Neural crest cell (in vitro differentiated cells): ENCODE measurements at places on chromosomes 16 and 17.

GRCh38 chr16:77585379-77586251 lies 136.7 kb upstream of the NUDT7 start:
- no peak for DNase-seq

- no peak for DNase-seq
These were observed 56.6 kb downstream of the ENGASE start for GRCh38 chr17:79131274-79131635.

- DNase-seq, result no peak
These were observed 31.3 kb upstream of the DDX52 start for GRCh38 chr17:37674511-37674910.

- DNase-seq, result peak; percentile 19
These were observed 666 bp upstream of the METTL9 start for GRCh38 chr16:21598701-21599121.

DNA sequence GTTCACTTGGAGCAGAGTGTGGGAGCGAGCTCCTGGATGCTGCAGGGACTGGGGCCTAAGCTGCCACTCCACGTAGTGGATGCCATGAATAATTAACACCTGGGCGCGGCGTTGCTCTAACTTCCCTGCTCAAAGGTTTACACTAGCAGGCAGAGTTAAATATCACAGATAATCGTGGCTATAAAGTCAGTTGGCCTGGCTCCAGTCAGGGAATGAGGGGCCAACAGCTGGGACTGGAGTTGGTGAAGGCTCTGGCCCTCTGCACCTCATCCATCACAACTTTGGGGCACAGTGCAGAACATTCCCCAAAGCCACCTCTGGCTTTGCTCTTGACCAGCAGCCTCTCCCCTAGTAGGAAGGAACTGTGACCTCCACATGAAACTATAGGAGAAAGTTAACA lies 10.9 kb downstream of the HOXB4 start:
- DNase-seq, result no peak

DNA sequence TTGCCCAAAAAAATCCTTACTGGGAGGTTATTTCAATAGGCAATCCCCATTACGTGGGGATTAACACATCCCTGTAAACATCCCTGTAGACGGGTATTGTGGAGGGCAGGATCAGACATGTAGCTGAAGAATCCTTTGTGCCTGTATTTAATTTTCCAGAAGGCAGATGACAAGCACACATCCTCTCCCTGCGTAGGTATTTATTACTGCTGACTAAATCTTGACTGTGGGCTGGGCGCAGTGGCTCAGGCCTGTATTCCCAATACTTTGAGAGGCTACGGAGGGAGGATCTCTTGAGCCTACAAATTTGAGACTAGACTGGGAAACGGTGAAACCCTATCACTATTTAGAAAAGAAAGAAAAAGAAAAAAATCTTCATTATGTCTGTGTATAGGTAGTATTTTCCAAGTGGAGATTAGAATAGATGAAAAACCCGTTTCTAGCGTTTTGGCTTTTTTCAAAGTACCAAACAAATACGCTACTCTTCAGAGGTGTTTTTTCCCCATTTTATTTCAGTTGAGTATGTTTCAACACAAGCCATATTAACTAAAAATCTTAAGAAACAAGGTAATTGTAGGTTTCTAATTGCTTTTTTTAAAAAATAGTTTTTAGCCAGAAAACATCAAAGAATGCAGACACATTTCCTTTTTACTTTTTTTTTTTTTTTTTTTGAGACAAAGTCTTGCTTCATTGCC lies 1.5 kb upstream of the MARF1 start:
- DNase-seq, result no peak

- no peak for DNase-seq
These were observed 3.5 kb upstream of the ITGAE start for GRCh38 chr17:3804503-3804931.

DNA sequence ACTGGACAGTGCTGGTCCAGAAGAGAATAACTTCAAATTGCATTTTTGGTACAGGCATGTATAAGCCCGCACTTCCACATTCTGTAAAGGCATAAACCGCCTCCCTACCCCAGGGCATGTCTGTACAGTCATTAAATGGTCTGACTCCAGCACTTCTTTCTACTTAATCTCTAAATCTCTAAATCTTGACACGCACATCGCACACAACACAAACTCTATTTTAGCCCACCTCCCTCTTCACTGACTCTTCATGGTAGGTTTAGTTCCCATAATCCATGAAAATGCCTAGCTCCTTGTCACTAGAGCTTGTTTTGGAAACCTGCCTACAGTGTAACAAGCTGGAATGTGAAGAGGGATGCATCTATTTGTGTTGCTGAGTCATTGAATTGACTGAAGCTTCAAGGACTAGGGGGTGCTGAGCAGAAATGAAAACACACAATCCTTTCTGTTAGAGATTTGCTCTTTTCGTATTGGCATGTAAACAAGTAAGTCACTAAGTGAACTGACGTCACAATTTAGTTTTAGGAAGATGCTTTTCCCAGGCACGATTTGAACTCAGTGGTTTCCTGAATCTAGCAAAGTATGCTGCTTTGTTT lies 1.6 kb upstream of the DUSP14 start:
- no peak for DNase-seq

- DNase-seq, result no peak
These were observed 1.5 kb downstream of the HCFC1R1 start for GRCh38 chr16:3022208-3022683.

GRCh38 chr16:8818504-8819270 lies 21.0 kb downstream of the PMM2 start:
- no peak for DNase-seq

GRCh38 chr17:75365009-75365930 lies 40.2 kb downstream of the GRB2 start:
- no peak for DNase-seq
